CD4-positive, alpha-beta T cell treated with Interleukin-4 for 4 hours (primary cell): ENCODE measurements at places on chromosomes 4 and X.

DNA sequence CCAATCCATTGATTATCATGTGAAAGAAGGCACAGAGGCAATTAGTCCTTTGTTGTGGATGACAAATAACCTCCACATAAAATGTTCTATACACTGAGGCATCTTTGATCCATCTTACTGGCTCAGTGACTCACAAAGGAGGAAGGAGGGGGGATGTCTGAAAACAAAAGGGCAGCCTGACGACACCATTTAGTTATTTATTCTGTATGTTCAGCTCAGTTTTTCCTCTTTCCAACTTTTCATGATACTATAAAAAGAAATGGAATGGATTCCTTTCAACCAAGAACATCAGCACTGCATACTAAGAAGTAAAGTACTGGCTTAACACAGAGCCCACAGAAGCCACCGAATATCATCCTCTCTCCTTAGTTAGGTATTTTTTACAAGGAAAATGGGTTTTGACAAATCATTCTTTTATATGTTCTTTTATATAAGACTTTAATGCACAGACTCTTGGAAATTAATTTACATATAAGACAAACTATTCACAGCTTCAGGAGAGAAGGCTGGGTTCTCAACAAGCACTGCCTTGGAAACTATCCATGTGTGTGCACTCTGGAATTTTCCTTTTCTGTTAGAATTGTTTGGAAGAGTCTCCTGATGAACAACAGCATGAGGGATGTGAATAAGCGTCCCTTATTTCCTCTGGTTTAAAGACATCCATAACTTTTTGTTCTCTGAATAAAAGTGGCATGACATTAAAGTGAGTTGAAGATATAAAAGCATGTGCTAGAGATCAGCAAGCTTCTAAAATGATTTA, 135.6 kb downstream of the TSPAN5 start:
- DNase-seq = no peak

GRCh38 chr4:39893693-39894072, 84.0 kb downstream of the PDS5A start:
- DNase-seq = no peak

DNA sequence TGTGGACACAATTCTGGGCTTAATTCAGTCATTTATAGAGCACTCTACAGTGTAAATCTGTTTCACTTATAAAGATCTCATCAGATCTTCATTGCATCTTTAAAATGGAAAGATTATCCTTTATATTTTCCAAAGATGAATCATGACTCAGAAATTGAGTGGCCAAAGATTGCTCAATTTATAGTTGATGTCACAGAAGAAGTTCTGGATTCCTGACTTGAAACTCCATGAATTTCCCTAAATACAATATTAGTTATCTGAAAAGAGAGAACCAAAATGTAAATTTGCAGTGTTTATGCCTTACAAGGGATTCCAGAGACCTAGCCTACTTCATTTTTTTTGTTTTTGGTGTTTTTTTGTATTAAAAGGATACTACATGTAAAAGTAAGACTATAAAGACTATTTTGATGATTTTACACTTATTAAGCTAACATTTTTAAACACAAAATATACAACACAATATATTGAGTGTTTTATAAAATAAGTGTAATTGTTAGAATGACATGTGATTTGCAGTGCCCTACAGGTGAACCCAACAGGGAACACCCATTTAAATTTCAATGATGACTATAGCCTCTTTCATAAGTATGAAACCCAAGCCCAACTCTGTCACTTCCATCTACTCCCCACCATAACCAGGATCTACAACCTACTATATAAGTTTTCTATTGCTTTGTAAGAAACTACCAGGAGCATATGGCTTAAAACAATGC, 183.5 kb downstream of the PCDH7 start:
- DNase-seq = no peak

DNA sequence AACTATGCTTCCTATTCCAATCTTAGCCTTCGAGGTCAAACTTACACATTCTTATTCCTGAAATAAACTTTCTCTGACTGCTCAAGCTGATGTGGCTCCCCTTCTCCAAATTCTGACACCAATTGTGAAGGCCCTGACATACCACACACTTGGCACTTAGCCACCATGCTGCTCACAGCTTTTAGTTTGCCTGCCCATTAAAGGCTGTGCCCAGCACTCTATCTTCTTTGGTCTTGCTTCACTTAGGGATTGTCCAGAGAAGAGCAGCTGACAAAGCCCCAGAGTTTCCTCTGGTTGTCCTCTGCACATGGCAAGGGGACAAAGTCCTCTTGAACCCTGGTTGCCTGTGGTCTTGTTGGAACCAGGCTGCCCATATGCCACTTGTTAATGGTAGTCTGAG, 126.1 kb downstream of the ARHGEF9 start:
- no peak for DNase-seq

DNA sequence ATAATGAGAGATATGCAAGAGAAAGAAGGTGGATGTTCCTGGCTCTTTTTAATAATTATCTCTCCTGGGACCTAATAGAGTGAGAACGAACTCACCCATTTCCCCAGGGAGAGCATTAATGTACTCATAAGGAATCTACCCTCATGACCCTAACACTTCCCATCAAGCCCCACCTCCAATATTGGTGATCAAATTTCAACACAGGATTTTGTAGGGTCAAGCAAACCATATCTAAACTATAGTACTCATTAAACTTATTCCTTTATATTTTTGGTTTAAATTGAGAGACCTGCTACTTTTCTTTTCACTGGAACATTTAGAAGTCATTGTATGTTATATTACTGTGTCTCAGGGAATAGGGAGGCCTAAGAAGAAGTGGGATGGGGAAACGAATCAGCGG, 2.6 kb downstream of the UGT2A3 start:
- no peak for DNase-seq

DNA sequence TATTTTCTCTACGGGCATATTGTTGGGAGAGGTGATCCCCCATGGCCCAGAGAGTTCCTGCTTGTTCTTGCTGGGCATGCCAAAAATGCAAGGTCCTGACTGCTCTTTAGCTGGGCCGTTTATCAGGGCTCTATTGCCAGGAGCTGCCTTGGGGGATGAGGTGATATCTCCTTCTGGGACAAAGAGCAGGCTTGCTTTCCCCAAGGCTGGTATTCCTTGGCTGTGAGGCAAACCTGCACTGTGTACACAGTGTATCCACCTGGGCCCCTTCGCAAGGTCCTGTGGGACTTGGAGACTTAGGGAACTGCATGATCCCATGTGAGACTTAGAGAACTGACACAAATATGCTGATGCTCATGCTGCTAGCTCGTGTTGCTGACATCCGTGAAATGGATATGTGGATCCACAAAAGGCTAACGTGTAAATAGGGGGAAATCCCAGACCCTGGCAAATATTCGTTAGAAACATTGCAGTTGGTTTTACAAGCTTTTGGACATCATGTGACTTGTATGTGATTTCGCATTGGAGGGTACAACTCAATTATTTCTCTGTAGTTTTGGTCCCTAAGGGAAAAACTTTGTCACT, 24.4 kb upstream of the ZFX start:
- DNase-seq = no peak

DNA sequence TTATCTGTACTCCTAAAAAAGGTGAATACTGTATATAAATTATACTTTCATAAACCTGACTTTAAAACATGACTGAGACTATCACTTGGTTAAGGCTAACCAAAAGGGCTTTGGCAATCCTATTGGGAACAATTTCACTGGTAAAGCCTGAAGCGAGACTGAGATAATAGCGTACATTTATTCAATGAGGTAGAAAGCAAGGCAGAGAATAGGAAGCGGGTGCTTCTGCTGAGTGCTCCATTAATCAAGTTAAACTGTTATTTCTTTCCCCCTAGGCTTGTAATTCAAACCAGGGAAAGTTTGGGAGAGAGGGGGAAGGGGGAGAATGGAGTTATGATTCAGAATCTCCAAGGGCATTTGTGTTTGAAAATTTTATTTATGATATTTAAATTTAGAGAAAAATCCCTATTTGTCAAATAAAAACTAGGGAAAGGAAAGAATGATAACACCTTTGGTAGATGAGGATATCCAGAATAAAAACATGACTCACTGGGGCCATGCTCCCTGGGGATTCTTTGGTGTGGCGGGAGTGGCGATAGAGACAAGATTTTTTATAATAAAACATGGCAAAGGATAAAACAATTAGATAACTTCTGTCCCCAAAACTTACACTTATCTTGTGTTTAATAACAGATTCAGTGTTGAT, 34.6 kb upstream of the SORBS2 start:
- DNase-seq = no peak

DNA sequence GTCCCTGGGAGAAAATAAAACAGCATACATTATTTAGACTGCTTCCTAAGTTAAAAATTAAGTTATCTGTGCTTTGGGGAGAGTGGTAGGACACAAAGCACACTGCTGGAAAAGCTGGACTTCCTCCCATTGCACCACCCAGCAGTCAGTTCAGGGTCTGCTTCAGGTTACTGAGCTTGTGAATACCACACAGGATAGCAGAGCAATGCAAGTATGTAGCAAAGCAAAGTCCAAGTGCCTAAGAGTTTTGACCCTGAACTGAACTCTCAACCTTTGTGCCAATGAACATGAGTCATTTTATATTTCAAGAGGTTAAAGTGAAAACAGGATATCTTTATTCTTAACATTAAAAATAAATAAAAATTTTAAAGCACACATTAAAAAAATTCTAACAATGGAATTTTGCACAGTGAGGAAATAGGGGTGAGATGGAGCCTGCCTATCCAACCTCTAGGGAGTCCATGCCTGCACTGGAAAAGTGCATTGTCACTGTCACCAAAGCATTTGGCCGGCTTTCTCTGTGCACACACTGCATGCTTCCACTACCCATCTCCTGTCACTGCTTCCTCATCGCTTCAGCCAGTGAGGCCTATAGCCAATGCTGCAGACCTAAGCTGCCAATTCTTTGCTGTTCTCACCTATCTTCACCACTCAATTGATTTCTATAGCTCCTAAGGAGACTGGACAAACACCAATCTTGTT, 50.9 kb downstream of the ABCG2 start:
- DNase-seq = no peak

DNA sequence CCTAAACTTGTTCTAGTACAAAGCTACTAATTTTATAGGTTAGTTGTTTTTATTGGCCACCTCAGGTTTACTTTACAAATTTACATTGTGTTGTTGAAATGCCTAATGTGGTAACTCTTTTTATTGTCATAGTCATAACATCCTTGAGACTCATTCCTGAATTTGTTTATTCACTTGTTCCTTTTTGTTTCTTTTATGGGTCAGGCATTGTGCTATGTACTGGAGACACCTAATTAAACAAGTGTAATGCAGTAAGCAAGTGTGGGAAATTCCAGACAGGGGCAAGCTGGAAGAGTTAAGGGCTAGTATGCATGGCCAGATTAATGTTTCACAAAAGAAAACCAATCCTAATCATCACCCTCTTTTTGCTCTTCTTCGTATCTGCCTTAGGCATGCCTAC, 30.5 kb upstream of the TTC29 start:
- DNase-seq = no peak

DNA sequence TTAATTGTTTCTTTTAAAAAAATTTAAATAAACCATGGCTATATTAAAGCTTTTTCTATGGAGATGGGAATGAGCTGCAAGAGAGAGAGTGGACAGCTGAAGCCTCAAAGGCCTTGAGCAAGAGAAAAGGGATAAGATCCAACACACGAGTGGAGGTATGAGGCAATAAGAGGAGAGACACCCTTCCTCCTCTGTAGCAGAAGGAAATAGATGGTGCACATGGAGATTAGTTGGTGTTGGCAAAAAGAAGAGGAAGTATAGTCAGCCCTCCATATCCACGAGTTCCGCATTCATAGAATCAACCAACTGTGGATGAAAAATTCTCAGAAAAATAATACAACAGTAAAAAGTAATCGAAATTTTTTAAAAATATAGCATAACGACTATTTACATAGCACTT, 3.2 kb downstream of the CXorf38 start:
- no peak for DNase-seq

DNA sequence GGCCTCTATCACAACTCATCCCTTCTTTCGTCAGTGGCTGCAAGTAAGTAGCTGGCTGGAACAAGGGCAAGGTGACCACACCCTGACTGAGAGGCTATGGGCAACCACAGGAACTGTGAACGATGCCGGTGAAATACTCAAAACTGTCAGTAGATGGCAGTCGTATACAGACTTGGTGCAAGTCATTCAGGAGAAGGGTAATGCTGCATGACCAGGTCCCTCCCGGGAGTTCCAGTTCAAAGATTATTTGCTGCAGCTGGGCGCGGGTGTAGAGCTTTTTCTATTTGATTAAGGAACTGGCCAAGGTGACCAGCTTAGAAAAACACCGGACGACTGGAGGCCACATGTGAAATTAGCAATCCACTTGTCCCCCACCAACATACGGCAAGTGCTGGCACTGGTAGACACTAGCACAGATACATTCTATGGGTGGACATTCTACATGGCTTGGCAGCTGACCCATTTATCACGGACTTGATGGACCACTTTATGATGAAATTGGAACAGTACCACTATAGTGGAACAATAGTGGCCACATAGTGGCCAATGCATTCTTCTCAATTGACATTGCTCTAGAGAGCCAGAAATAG, 726.6 kb downstream of the TRAM1L1 start:
- peak; percentile 16 for DNase-seq

GRCh38 chr4:56028165-56028564, 79.4 kb downstream of the CEP135 start:
- DNase-seq = no peak

- no peak for DNase-seq
Measured at GRCh38 chr4:62023633-62024032, 823.5 kb downstream of the ADGRL3 start.

DNA sequence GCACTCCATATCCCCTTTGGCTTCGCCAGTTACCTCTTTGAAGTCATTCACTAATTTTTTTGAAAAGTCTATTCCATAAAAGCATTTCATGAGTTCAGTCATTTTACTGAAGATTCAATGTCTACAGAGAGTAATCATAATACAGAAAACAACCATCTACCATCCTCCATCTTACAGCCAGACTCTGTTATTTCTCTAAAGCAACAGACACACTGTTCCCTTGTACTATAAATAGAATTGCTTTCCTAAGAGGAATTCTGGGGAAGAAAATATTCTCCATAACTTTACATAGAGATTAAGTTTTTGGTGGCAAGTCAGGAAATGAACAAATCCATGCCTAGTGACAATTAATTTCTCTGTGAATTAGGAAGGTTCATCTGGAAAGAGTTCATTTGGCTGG, 37.0 kb downstream of the XK start:
- DNase-seq = no peak

DNA sequence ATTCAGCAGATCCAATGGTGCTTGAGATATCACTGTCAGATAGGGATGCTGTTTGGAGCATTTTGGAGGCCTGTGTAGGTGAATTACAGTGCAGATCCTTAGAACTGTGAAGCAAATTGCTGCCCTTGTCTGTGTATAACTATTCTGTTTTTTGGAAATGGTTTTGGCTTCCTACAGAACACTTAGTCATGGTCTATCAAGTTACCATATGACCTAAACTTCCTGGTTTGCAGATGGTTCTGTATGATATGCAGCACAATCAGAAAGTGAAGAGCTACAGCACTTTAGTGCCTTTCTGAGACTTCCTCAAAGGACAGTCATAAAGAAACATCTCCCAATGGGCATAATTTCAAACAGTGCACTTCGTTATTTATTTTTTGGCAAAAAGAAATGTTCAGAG, 688.6 kb downstream of the SH3BGRL start:
- no peak for DNase-seq

GRCh38 chr4:118254368-118254767, 98.4 kb downstream of the PRSS12 start:
- no peak for DNase-seq

GRCh38 chr4:173446416-173446815, 47.5 kb upstream of the SCRG1 start:
- DNase-seq = no peak
